Stimulated activated CD4-positive, alpha-beta T cell treated with anti-CD3 and anti-CD28 coated beads, Interleukin-4, amount 100 ng/mL, for 1 hour (primary cell): ENCODE measurements at places on chromosomes 12 and 14.

- DNase-seq: no peak
These were observed 71.3 kb downstream of the SUSD6 start for GRCh38 chr14:69682621-69683263.

DNA sequence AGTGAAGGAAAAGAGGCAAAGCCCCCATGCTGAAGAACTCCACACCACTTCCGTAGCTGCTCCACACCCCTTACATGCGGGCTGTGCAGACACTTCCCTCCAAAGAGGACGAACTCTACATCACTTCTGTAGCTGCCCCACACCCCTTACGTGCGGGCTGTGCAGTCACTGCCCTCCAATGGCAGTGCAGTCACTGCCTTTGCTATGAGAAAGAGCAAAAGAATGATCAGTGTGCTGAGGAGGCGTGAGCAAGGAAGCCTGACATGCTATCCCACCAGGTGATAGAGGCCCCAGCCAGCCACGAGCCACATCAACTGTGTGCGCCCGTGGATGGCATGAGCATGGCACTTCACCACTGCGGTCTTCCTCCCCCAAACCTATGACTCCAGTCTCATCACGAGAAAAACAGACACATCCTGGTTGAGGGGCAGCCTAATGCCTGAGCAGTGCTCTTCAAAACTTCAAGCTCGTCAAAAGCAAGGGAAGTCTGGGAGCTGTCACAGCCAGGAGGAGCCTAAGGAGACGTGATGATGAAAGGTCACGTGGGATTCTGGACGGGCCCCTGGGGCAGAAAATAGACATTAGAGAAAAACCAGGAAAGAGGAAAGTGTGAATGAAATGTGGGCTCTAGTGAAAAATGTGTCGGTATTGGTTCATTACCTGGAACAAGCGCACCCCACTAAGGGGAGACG, 60.8 kb upstream of the C14orf180 start:
- no peak for DNase-seq

DNA sequence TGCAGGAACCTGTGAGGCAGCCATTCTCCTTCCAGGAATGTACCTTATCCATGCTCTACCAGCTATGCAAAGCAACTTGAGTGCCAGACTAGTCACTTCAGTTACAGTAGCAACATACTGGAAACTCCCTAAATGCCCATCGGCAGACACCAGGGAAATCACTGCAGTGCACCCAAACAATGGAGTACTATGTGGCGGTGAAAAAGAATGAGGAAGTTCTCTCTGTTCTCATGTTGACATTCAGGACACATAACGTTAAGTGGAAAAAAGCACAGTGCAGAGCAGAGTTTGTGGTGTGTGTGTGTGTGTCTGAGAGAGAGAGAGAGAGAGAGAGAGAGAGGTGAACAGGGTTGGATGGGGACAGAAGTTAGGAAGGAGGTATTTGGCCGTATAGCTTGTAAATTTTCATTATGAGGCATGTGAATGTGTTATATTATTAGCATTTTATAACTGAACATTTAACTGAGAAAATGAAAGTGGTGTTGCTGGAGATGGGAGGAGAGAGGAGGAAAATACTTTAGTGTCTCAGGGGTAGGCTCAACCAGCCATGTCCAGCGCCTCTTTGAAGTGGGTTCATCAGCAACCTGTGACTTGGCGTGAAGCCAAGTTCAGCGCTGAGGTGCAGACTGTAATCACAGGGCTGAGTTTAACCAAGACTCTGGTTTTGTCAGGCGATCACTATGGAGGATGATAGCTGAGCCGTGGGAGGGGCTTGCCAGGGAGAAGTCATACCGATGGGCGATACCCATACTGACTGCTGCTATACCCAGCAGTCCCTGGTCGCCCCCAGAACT, 17.3 kb downstream of the TNFAIP2 start:
- DNase-seq: no peak

GRCh38 chr12:130879212-130879686, 7.4 kb downstream of the RAN start:
- DNase-seq: peak; percentile 6

GRCh38 chr12:28578833-28579252, 388.6 kb downstream of the CCDC91 start:
- DNase-seq: no peak

DNA sequence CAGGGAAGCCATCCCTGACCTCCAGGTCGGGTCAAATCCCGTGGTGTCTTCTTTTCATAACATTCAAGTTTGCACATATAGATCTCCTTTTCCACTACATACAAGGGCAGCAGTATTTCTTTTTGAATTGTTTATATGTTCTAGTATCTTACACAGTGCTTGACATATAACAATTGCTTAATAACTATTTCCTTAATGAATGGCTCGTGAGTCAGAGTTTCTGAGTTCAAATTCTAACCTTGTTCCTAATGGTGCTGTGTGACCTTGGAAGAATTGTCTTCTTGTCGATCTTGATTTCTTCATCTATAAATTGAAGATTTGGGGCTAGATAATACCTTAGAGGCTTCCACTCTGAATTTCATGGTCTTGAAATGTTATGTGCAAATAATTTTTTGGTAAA, 57.2 kb upstream of the PELI2 start:
- DNase-seq: no peak

- no peak for DNase-seq
These were observed 348.0 kb upstream of the SOX5 start for GRCh38 chr12:24297516-24297915.

DNA sequence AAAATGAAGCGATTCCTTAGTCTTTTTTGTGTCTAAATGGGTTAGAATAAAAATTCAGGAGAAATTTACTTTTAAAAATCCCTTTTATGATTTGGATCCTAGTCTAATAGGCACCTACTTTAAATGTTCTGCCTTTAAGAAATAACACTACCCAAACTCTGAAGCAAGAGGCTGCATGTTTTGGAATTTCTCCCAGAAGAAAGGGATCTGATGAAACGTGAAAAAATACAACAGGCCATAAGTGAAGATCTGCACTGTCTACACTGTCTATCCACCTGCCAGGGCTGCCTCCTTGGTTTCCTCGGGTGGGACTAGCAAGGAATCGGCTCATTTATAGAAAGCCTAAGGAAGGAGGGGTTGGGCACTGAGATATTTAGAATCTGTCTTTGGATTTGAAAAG, 22.1 kb downstream of the ACVR1B start:
- no peak for DNase-seq

GRCh38 chr14:71597955-71598660, 334.1 kb upstream of the RGS6 start:
- no peak for DNase-seq

DNA sequence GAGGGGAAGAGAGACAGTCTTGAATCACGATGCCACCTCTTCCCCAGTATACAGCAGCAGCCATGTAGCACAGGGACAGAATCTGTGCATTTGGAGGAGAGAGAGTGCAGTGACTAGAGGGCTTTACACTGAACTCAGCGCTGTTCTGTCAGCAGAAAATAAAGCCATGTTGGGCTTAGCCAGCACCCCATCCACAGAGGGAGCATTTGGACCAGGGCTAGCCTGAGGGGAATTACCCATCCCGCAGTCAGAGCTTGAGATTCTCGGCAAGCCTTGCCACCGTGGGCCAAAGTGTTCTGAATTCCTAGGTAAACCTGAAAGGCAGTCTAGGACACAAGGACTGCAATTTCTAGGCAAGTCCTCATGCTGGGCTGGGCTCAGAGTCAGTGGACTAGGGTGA, 120.4 kb upstream of the CNOT2 start:
- DNase-seq: no peak

- DNase-seq: no peak
These were observed 26.1 kb upstream of the CPNE8 start for GRCh38 chr12:38931461-38931860.

DNA sequence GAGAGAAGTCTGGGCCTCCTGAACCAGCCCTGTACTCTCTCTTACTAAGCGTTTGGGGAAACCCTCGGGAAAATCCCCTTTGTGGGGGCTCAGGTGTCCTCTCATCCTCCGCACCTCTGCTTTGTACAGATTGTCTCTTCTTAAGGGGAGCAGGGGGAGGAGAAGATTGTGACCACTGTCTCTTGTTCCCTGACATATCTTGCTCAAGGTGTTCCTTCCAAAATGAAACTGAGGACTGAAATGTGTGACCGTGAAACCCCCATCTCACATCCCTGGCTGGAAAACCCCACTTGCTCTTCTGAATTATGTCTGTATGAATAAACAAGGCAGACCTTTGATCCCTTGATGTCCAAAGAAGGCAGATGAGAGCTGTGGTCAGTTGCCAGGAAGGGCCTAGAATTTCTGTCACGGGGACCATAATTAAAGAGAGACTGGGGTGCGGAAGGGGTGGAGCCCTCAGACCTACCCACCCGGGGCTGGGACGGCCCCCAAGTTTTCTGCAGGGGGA, 369.8 kb downstream of the AACS start:
- no peak for DNase-seq

DNA sequence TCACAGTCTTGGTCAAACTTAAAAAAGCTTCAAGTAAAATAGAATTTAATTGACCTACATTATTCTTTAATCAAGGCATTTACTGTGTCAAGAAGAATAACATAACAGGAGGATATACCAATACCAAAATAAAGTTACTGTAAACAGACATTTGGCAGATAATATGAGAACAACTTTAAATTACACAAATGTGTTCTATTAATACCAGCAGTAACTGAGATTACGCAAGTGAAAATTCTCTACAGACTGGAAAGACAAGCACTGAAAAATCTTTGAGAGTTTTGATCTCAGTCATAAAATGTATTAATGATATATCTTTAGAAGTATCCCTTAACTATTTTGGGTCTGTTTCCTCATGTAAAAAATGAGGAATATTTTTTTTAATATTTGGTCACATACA, 169.2 kb upstream of the SOX5 start:
- DNase-seq: no peak

DNA sequence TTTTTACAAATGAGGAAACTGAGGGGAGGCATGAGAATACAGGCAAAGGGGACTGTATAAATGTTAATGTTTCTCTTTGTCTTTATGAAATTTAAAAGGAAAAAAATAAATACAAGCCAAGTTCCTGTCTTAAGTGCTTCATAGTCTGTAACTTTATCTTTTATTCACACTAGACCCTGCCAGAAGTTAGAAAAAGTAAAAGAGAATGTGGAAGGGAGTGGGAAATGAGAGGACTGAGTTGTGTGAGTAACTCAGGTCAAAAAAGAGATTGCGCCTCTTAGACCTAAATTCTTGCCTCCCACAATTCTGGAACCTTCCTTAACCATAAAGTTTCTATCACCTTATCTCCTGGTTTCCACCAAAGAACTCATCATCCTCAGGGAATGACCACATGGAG, 141.1 kb downstream of the KICS2 start:
- no peak for DNase-seq

- no peak for DNase-seq
These were observed 6.9 kb downstream of the CDCA4 start for GRCh38 chr14:105014032-105014431.

DNA sequence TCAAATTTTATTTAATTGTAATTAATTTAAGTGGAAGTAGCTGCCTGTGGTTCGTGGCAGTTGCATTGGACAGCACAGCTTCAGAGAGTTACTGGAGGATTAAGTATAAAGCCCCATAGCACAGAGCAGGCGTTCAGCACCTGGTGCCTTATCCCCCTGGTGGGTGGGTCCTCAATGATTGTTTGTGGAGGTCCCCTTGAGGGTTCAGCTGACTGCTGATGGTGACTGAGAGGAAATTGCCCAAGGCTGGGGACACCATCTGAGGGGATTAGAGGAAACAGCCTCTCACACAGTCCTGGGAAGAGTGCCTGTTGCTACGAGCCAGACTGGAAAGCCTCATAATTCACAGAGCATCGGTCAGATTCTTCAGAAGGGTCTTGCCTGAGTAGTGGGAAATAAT, 83.4 kb upstream of the NOS1 start:
- no peak for DNase-seq

DNA sequence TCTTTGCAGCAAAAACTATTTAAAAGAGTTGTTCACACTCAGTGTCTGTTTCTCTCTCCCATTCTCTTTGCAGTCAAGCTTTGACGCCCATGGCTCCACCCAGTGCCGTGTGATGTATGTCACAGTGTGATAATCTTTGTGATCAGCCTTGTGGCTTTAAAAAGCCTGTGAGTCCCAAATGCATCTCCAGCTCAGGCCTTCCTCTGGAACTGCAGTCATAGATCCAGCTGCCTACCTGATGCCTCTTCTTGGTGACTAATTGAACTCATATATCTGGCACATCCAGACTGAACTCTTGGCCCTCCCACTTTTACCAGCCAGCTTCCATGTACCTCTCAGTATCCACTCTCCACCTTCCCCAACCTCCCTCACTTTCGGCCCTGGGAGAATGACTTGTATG, 182.8 kb upstream of the ARHGAP5 start:
- DNase-seq: no peak

DNA sequence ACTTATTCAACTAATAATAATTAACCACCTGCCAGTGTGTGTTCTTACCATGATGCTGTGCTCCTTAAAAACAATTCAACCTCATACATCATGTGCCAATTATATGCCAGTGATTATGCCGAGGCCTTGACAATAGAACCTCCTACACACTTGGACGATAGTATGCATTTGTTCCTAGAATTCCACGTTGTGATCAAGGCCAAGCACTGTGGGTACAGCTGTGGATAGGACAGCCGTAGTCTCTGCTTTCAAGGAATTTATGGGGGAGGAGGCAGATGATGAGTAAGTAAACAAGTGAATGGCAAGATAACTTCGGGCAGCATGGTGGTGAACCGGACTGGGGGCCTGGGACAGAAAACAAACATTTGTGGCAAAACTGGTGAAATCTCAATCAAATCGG, 18.0 kb upstream of the MYO1H start:
- DNase-seq: no peak

GRCh38 chr12:117674313-117674712, 294.5 kb downstream of the KSR2 start:
- no peak for DNase-seq

DNA sequence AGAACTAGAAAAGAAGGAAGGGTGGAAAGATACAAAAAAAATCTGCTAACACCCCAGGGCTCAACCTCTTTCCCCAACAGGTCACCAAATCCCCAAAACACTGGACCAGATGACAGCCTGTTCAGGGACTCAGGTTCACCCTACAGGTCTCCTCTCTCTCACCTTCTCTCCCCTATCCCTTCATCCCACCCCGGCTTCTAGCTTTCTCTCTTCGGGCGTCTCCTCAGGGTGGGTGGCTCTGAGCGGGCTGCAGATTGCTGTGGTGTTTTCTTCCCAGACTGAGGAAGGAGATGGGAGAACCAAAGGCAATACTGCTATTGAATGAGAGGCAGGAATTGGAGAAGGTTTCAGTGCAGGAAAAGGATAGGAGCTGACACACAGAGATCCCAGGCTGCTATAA, 39.3 kb downstream of the ANO2 start:
- DNase-seq: no peak

GRCh38 chr12:104942075-104942474, 16.0 kb downstream of the SLC41A2 start:
- no peak for DNase-seq
